Forelimb muscle (tissue), 1 donor: ENCODE measurements at places on chromosomes 4 and X.
A peak's percentile ranks its signal among the peaks of the same experiment; 100 is the strongest.

DNA sequence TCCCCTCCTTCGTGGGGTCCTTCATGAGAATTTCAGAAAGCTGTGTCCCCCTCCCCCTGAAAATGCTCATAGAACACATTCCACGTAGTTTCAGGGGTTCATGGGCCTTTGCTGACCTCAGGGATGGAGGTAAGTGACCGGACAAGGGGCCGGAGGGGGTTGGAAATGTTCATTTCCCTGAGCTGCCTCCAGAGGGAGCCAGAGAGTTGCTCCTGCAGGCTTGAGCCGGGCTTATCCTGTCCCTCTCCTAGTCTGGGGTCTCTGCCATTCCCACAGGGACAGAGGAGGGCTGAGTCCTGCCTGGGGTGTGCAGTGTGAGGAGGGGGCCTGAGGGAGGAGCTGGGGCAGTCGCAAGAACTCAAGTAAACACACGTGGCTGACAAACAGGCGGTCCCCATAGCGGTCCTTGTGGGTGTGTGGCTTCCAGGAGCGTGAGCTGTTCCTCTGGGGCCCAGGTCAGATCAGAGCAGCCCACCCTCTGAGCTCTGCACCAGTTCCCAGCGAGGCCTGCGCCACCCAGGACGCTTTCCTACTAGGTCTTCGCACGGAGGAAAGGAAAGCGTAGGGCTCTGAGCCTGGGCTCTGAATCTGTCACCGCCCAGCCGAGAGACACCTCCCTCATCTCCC is 62.5 kb downstream of the WFS1 start:
- no peak for DNase-seq

DNA sequence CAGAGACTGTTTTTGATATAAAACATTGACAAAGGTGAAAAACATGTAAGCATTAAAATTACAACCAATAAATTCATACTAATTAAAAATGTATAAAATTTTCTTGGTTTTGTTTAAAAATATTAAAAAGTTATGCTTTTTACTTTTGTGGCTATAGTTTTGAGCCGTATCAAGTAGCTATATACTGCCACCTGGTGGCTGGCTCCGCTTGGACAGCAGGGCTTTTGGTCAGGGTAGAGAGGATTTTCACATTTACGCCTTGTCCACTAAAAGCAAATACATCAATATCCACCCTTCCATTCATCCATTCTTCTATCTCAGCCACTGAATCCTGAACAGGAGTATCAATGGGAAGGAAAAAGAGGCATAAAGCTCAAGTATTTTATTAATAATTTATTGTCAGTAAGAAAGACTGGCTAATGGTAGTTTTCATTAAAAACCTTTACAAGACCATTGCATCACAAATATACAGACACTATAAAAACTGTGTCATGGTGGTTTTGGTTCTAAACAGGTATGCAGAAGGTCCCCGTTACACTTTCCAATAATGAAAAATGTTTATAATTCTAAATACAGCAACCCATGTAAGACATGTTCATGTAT is 32.1 kb upstream of the MTNR1A start:
- DNase-seq: peak; percentile 24

DNA sequence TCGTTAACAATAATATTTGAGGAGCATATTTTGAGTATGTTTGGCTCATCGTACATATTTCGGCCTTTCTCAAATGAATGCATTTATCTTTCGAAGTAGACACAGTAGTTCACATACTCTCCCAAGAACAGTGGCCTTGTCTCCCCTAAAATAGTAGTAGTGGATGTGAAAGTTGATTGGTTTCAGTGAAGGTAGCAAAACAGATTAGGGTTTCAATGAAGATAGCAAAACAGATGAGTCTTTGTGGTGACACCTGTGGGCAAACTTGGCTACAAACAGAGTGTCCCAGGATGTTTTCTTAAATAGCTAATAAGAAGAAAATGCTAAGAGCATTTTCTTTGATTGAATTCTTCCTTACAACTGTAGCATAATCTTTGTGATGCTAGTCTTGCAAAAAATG is 67.0 kb downstream of the USP9X start:
- no peak for DNase-seq

DNA sequence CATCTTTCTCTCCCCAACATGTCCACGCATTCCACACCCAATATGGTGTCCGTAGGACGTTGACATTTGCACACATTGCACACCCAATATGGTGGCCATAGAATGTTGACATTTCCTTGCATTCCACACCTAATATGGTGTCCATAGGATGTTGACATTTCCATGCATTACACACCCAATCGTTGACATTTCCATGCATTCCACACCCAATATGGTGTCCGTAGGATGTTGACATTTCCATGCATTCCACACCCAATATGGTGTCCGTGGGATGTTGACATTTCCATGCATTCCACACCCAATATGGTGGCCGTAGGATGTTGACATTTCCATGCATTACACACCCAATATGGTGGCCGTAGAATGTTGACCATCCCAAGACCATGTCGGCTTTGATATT is 88.4 kb upstream of the SHOX start:
- DNase-seq: no peak

DNA sequence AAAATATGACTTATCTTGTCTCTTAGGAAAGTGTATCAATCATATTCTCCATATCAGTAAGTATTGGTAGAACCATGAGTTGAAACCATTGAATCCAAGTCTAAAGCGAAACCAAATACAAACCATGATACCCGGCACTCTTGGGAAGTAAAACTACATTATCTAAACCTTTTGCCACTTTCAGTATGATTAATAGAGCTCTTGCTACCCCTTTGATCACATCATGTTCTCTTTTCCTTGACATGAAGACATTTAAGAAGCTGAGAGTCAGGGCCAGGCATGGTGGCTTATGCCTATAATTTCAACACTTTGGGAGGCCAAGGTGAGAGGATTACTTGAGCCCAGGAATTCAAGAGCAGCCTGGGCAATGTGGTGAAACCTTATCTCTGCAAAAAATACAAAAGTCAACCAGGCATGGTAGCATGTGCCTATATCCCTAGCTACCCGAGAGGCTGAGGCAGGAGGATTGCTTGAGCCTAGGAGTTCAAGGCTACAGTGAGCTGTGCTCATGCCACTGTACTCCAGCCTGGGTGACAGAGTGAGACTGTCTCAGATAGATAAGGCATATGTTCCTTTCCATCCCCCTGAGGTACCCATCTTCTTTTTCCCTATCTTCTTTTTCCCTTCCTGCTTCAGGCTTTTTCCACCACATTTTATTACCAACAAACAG is 45.4 kb downstream of the CEP135 start:
- no peak for DNase-seq

GRCh38 chrX:16518131-16518530 is 131.8 kb upstream of the S100G start:
- DNase-seq: no peak
